ENCODE measurements at places on chromosomes 3 and 15.

DNA sequence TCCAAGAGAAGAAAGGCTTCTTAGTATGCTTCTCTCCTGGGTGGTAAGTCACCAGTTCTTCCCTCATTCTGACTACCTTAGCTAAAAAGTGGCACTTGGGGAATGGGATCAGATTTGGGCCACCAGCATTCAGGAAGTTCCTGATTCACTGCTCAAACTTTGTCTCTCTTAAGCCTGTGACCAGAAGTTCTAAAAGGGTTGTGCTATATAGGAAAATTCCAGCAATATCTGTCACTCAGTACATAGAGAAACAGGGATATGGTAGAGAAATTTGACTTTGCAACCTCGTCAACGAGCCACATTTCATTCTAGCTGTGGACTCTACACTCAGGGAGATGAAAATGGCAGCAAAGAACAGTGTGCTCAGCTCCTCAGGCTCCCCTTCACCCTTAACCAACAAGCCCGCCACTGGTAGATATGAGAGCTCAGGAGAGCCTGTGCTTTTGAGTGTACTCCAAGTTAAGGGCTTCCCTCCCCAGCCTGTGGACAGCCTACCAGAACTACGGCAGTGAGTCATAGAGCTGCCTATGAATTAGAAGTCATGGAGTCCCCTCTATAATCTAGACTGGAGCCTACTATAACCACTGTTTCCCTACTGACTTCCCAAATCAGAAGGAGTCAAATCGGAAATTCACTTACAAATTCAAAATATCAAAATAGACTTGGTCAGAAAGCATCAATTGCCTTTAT, 52.6 kb upstream of the MYO5C start:
- peak; percentile 44 for DNase-seq

DNA sequence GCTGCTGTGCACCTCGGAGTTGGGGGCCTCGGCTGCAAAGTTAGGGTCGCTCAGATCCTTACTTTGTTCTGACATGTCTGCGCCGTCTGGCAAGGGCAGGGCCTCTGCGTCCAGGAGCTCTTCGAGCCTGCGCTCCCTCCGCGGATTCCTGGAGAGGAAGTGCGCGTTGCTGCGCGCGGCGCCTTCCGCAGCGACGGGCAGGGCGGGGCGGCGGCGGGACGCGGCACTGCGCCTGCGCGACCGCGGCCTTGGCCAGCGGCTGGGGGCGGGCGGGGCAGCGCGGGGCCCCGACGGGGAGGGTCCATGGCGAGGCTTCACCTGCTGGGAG, at the start of gene NDN:
NDN (minus strand) TSS at position 163 of the 328 bp plus-strand sequence; CDS start at position 75, 88 bp downstream.
- peak; percentile 1 for DNase-seq

GRCh38 chr3:67215690-67216089, 217.6 kb downstream of the KBTBD8 start:
- DNase-seq = no peak

GRCh38 chr3:172777901-172778300, 27.4 kb downstream of the ECT2 start:
- DNase-seq = no peak

GRCh38 chr3:106006571-106006970, 137.8 kb upstream of the CBLB start:
- no peak for DNase-seq

GRCh38 chr15:99845009-99845408, 111.8 kb upstream of the LYSMD4 start:
- peak; percentile 61 for DNase-seq

- no peak for DNase-seq
These were observed 3.2 kb upstream of the PXYLP1 start for GRCh38 chr3:141228395-141228794.

- no peak for DNase-seq
These were observed 17.7 kb downstream of the FNDC3B start for GRCh38 chr3:172057059-172057458.

DNA sequence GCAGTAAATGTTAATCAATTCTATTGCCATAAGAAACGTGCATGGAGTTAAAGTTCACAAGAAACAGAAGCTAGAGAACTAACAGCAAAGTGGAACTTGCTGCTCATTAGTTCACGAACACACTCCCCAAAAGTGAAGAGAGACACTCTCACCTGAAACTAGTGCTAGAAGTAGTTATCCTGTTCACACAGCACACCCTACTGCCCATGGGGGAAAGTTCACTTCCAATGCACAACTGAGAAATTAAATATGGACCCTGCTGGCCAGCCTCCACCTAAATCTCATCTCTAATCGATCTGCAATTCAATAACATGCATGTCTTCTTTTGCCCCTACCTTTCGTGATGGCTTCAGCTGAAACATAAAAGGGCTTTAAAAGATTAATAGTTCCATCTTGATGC, 39.4 kb upstream of the FRMD4B start:
- peak; percentile 58 for DNase-seq

GRCh38 chr3:12461097-12461649, 23.1 kb upstream of the TSEN2 start:
- DNase-seq = no peak

GRCh38 chr3:193391902-193392301, 13.3 kb upstream of the ATP13A5 start:
- no peak for DNase-seq

- DNase-seq = peak; percentile 20
These were observed 47.7 kb upstream of the DUT start for GRCh38 chr15:48283396-48284145.

DNA sequence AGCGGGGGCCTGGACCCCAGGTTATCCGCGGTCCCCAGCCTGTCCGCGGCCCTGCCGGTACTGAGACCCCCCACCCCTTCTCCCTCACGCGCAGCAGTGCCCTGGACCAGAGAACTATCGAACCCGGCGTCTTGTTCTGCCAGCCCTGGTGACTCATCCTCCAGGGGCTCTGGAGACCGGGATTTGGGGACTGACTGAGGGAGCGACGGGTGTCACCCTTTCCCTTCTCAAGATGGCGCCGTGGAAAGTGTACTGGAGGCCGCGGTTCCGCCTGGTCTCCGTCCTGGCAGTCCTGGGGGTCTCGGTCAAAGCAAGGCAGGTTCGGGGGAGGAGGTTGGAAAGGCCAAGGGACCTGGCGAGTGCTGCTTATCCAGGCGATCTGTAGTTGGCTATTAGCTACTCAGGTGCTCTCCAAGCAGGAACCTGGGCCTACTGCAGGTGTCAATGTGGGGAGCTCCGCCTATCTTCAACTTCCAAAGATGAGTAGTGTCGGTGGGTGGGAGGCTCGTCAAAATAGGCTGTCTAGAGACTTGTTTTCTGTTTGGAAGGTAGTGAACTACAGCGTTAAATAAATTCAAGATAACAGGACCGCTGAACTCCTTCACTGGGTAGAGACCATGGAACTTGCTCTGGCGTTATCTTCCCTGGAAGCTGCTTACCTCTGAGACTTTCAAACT, 790 bp downstream of the RAB5A start:
- DNase-seq = peak; percentile 30

- DNase-seq = no peak
These were observed 54.5 kb downstream of the PSMD6 start for GRCh38 chr3:63968612-63969350.

- DNase-seq = peak; percentile 84
These were observed 80.0 kb downstream of the SQOR start for GRCh38 chr15:45714590-45715488.

- DNase-seq = no peak
These were observed 4.7 kb downstream of the PIK3CB start for GRCh38 chr3:138829886-138830510.

DNA sequence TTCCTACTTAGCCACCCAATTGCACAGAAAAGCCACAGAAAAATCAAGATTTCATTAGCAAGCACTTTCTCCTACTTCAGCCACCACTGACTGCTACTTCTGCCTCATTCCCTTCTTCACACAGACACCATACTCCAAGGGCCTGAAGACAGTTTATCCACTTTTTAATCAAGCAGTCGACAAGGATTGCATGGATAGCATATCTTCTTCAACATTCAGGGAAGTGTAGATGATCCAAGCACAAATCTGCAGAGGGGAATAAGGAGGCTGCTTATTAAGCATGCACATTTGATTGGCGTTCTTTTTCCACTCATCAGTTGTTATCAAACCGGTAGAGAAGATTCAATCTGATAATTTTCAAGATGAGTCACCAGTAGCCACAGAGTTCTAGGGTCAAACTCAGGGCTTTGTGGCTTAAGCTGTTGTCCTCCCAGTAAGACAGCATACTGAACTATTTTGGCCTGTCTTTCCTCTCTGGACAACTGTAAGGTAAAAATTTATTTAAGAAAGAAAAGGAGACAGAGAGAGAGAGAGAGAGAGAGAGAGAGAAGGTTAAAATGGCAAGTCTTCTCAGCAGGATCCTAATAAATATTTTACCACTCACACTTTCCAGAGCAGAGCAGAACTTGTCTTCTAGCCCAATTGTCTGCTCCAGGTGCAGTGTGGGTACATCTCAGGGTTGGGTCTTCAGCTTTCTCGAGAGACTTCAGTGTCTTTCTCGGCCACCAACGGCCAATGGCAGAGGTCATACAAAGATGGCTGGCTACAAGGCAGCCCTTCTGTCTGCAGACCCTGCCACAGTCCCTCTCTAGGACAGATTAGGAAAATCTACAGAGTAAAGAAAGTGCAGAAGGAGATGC, 80.6 kb upstream of the BHLHE40 start:
- peak; percentile 31 for DNase-seq

- no peak for DNase-seq
These were observed 1.0 kb downstream of the ACAN start for GRCh38 chr15:88804257-88804656.

- DNase-seq = no peak
These were observed 59.6 kb upstream of the P3H2 start for GRCh38 chr3:190180268-190180667.

- DNase-seq = no peak
These were observed 120.1 kb downstream of the ABHD5 start for GRCh38 chr3:43810797-43811196.

DNA sequence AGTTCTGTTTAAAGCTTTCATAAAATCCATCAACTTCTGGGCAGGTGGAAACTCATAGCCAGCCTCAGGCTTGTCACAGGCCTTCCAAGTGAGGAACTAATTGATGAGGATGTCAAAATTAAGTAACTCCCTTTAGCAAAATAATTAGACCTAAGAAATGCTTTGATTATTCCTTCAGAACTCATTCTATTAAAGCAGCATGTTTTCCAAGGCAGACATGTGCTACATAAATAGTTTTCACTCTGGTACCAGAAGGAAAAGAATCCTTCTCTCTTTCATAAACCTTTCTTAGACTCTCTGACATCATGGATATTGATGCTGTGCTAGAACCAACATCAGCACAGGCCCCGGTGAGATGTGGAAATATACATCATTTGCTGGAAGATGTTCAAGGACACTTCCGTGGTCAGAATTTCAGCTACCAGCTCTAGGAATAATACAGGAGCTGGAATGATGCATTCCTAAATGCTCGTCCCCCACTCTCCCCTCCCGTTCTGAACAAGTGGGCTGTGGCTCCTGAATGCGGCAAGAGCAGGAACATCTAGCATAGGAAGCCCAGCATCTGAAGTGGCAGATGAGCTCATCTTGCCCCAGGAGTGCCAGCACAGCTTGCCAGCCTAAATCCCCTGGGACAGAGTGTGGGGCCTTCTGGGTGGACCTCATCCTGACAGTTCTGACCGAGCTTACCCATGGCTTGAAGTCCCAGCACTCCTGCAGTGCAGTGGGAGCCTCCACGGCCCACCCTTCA, 82.4 kb downstream of the WWTR1 start:
- DNase-seq = peak; percentile 97

- peak; percentile 58 for DNase-seq
These were observed 592.8 kb downstream of the FOXP1 start for GRCh38 chr3:70990723-70991122.

DNA sequence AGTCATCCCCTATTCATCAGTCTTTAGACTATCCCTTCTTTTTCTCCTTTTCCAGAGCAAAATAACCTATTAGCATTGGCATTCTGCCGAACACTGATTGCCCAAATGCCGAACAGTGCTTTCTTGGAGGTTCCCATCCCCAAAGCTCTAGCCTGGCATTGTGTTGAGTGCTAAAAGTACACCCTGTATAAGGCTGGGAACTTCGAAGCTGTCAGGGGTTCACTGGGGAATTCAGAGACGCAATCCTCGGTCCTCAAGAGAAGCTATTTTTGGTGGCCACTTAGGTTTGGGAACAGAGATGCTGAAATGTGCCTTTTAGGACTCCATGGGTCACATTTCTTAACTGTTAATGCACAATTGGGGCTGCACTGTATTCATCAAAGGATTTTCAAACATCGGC, 8.4 kb downstream of the FRMD5 start:
- DNase-seq = no peak

GRCh38 chr3:149145974-149146373, 16.5 kb downstream of the HPS3 start:
- no peak for DNase-seq

DNA sequence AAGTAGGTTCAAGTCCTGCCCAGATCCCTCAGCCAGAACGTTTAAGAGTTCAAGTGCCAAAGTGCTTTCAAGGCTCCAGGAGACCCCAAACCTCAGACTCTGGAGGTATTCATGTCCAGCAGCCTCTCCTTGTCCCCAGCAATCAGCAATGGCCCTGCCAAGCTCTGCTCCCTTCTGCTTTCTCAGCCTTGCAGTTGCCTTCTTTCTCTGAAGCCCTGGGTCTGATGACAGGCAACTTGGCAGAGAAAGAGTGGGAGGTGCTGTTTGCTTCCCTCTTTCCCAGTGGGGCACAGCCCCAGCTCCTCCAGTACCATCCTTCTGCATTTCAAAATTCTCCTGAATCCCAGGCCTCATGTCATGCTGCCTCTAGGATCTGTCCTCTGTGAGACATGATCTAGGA, 40.2 kb downstream of the ATP2B2 start:
- no peak for DNase-seq

GRCh38 chr3:17874636-17875035, 132.2 kb upstream of the TBC1D5 start:
- DNase-seq = no peak

- DNase-seq = peak; percentile 78
These were observed 1.1 kb upstream of the ZNF639 start for GRCh38 chr3:179321668-179322285.

DNA sequence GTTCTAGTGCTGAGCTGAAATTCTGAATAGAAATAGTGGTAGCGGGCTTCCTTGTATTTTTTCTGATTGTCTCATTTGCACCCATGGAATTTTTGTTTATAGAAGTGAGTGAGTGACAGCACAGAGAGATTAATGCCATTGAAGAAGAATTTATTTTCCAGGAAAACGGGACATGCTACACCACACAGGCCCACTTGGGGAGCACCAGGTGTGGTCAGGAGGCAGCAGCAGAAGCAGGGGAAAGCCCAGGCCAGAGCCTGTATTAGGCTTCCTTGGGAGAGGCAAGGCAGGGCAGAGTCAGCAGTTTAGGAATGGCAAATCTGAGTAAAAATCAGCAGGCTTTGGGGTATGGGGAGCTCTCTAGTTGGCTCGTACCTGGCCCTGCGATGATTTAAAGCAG, 88.4 kb upstream of the ATP11B start:
- DNase-seq = no peak

GRCh38 chr3:195365371-195365770, 77.4 kb downstream of the ACAP2 start:
- DNase-seq = no peak

GRCh38 chr3:58129041-58129770, 81.6 kb downstream of the DNASE1L3 start:
- no peak for DNase-seq

DNA sequence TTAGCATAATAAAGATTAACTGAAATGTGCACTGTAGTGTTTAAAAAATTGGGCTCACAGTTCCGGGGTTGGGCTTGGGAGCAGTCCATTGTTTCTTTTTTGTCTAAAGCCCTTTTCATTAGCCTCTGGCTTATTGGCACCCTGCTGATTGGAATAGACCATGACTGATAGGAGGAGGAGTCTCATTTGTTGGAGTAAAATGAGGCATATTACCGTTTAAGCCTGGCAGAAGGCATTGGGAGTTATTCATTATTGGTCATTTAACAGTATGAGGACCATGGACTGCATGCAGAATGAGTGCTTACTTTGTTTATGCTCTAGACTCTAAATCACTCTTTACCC, 139.0 kb upstream of the CGNL1 start:
- DNase-seq = no peak

Data from cardiac fibroblast (primary cell).